ENCODE measurements at places on chromosomes 7 and 10.
A peak's percentile ranks its signal among the peaks of the same experiment; 100 is the strongest.

DNA sequence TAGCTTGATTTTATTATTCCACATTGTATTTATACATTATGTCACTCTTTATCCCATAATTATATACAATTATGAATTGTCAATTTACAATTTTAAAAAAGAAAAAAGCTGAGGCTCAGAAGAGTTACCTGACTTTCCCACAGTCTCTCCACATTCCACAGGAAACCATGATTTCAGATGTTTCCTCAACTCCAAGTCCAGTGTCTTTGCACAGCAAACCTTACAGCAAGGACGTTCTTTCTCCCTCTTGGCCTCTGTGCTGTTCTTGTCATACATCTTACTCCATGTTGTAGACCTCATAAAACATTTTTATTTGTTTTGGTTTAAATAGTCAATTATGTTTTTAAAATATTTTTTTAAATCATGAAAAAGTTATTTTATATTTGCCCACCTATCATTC lies 34.9 kb upstream of the GRB10 start:
- DNase-seq, result no peak

DNA sequence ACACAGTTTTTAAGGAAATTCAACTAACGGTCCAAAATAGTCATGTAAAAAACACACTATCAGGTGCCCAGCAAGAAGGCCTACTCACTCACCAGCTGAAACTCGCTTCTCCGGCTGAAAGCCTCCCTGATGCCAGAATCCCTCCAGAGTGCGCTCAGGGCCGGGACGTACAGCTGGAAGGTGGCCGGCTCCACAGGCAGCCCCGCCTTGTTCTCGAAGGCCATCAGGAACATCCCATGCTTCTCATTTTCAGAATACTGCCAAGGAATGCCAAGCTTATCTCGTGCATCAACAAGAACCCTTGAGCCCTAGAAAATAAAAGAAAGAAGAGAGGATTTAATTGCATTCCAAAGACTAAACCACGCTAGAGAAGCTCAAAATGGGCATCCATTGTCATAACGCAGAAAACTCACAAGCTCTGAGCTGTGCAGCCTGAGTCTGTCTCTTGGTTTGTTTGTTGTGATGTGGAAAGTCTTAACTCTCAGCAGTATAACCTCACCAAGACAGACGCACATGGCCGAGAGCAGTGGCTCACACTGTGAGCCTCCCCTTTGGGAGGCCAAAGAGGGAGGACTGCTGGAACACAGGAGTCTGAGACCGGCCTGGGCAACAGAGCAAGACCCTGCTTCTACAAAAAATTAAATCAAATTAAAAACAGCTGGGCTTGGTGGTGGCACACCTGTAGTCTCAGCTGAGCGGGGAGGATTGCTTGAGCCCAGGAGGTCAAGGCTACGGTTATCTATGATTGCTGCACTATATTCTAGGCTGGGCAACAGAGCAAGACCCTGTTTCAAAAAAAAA lies 49.1 kb downstream of the GNA12 start:
- DNase-seq, result no peak

DNA sequence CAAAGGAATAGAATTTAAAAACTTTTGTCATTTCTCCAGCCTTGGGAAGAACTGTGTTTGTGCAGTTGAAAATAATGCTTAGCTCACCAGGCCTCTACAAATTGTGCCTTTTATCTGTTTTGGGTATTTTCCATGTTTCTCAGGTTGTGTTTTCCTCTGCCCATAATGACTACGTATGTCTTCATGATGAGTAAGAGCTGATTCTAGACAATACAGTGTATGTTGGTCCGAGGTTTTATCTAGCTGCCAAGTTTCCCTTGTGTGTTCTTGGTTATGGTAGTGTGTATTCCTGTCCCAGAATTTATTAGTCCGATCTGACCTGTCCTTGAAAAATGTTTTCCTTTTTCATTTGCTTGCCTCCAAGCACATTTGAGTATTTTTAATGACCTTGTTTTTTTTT lies 83.7 kb upstream of the GLCCI1 start:
- peak; percentile 6 for DNase-seq

- no peak for DNase-seq
Measured at GRCh38 chr7:25255611-25256332, 27.5 kb upstream of the NPVF start.

DNA sequence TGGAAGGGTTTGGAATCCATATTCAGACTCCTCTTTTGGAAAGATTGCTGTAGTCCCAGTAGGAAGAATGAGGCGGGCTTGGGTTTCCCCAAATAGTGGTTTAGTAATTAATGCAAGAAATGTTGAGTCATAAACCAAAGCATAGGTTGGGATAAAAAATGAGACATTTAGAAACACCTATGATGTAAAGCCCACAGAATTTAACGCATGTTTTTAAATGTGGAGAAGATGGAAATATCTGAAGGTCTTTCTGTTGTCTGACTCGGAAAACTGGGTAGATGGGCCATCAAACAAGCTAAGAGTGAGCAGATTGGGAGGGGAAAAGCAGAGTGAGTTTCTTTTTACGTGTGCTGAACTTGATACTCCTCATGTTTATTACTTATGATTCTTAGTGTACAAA lies 62.2 kb downstream of the LANCL2 start:
- peak; percentile 18 for DNase-seq

DNA sequence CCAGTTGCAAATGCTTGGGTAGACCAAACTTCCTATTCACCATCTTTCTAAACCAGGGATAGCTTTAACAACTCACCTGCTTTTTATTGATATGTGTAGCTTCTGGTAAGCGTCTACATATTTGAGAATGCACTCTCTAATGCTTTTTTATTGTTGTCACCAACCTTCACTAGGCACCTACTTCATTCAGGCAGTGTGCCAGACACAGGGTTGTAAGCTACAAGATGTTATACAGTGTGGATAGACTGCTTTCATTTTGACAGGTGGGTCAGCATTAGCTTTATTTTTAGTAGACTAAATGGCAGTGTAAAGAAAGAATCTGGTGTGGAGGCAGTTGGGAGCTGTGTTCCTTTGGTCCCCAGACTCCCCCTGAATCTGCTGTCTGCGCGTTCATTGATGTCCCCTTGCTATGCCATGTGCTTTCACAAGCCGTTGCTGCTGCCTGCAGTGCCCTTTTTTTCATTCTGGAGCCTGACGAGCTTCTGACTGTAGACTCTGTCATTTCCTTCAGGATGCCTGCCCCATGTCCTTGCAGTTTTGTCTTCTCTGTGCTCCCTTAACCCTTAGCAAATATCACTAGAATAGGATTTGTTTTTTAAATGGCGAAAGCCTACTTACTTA lies 32.1 kb downstream of the NRF1 start:
- DNase-seq, result no peak

DNA sequence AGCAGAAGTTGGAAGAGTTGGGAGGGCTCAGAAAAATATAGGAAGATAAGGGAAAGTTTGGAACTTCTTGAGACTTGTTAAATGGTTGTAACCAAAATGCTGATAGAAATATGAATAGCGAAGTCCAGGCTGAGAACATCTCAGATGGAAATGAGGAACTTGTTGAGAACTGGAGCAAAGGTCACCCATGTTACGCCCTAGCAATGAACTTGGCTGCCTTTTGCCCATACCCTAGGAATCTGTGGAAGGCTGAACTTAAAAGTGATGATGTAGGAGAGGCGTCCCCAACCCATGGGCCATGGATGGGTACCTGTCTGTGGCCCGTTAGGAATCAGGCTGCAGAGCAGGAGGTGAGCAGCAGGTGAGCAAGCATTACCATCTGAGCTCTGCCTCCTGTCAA lies 347.8 kb downstream of the ARL4A start:
- no peak for DNase-seq

DNA sequence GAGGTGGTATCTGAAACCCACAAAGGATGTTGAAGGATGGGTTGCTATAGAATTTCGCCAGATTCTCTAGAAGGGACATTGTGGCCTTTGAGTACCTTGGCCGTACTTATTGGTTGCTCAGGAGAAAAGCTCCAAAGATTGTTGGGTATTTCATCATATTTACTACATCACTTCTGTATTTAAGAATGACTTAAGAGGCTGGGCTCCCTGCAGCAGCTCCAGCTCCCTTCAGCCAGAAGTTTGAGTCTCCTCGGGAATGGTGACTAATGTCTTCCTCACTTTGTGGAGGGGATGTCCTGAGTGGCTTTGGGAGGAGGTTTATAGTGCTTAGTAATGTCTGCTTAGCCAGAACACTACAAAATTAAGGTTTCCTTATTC lies 18.1 kb downstream of the MINDY4 start:
- peak; percentile 85 for DNase-seq

DNA sequence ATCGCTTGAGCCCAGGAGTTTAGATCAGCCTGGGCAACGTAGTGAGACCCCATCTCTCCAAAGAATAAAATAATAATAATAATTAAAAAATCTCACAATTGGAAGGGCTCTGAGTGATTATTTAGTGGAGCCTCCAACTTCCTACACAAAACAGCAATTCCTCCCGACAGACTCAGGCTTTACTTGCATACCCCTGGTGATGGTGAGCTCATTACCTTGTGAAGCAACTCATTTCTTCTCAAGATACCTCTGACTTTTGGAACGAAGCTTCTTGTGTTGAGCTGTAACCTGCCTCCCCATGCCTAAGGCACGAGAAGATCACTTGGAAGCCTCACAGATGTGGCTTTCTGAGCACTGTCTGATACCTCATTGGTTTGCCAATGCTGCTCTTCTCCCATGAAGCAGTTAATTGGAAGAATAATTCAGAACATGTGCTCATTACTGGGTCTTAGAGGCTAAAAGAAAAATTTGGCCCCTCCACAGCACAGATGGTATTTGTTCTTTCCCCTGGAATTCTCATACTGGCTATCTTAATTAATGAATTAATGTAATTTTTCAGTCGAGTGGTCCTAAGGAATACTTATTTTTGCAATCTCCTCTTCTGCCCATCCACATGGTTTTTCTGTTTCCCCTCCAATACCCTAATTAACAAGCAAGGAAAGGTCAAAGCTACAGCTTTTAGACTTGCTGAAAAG lies 769.0 kb downstream of the TYW1 start:
- DNase-seq, result no peak

DNA sequence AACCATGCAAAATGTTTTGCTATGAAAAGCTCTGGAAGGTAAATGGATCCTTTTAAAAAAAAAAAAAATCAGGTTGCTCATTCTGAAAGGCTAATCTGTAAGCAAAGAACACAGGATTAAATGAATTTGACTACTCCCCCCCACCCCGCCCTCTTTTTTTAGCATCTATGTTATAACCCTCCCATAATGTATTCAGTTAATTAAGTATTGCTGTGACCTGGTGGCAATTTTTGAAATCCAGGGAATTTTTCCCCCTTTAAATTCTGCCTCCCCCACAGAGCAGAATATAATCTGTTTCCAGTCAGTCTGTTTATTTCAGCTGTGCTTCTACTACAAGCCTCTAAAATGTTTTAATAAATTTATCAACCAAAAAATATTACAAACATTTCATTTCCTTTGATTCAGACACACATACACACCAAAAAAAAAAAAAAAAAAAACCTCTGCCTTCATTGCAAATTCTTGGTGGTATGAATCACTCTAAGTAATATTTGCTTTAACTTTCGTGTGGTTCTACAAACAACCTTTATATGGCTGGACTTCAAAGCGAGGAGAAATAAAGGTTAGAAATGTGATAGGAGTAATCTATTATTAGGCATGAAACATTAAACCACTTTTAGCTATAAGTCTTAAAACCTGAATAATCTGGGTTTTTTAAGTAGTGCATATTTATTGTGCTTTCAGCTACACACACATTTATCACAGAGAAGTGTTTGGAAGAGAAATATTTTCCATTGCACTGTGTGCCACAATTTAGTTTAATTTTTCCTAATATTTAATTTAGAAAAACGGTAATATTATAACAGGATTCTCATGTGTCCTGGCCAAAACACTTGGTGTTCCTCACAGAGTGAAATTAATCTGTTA lies 64.4 kb upstream of the ARID5B start:
- DNase-seq, result peak; percentile 85

DNA sequence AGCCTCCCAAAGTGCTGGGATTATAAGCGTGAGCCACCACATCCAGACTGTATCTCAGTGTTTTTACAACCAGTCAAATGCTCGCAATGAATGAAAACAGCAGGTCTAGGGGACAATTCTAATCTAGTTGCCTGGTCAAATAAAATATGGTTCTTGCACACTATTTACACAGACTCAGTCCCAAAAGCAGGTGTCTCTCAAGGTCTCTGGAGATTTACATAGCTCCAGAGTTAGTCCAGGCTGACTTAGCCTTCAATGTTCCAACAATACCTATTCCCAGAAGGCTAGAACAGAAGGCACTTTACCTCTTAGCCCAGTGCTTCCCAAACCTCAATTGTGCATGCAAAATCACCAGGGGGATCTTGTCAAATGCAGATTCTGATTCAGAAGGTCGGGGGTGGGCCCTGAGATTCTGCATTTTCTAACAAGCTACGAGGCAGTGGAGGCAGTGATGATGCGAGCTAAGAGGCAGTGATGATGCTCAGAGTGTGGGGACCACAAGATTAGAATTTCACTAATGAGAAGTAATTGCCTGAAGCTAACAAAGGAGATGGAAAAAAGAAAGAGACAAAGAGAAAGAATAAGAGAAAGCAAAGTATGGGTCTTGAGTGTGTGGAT lies 6.4 kb downstream of the KIAA1549 start:
- no peak for DNase-seq

GRCh38 chr7:6256677-6257535 lies 15.5 kb downstream of the CYTH3 start:
- DNase-seq, result peak; percentile 9

DNA sequence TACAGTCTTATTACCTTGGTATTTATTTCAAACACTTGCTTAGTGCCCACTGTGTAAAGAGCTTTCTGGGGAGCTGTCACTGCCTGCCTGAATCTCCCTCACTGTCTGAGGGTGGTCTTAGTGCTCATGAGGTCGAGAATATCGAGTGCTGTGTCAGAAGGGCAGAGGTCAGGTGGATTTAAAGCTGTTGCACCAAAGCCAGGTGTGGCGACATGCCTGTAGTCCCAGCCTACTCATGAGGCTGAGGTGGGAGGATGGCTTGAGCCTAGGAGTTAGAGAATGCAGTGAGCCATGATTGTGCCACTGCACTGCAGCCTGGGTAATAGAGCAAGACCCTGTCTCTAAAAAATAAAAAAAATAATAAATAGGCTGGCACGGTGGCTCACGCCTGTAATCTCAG lies 20.9 kb downstream of the CCM2 start:
- DNase-seq, result no peak

GRCh38 chr7:55251313-55251712 lies 113.8 kb upstream of the LANCL2 start:
- no peak for DNase-seq

DNA sequence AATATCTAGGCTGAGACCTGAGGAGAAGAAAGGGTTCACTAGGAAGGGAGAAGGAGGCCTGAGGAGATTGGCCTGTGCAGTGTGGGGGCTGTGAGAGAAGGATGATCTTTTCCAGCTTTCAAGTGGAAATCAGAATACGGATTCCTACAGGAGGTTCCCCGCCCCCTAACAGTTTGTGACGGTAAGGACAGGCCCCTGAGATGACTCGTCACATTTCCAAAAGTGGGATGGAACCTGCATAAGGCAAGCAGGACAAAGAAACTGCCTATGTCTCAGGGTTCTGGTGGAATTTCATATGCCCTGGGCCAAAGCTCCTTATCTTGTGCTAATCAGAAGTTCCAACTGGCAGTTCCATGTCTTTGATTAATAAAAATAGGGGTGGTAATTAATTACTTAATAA lies 275.6 kb downstream of the SNX10 start:
- no peak for DNase-seq

DNA sequence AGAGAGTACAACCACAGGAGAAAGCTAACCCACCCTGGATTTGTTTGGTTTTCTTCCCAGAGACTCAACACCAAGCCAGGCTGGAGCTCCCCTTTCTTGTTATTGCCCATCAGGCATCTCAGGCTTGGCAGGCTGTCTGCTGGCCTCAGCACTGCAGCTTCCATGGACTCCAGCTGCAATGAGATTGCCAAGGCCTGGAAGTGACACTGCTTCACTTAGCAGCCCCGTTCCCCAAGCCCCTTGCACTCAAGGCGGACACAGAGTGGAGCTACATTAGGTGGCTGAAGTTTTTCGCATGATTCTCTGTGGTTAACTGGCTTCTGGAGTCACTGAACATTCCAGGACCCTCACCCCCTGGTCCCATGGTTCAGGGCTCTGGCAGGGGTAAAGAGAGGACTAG lies 163.1 kb upstream of the GDF10 start:
- DNase-seq, result no peak

Data from kidney tubule cell (primary cell).